ENCODE measurements at places on chromosomes 3 and 15.

GRCh38 chr3:193342551-193342950 is 36.0 kb downstream of the ATP13A5 start:
- DNase-seq, result no peak

DNA sequence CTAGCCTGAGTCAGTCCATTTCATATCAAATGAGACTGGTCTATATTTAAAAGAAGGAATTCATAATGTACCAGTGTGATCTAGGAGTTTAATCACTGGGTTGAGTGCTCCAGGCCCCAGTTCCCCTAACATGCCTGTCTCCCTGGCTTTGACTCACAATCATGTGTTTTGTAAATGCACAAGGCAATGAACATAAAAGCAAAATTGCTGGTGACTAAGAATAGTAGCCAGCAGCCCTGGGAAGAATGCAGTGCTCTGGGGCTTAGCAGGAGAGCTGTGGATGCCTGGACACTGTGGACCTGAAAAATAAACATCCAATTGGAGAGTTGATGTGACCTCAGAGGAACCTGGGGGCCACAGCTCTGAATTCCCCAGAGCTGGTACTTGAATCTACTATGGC is 50.3 kb downstream of the SYNPR start:
- no peak for DNase-seq

DNA sequence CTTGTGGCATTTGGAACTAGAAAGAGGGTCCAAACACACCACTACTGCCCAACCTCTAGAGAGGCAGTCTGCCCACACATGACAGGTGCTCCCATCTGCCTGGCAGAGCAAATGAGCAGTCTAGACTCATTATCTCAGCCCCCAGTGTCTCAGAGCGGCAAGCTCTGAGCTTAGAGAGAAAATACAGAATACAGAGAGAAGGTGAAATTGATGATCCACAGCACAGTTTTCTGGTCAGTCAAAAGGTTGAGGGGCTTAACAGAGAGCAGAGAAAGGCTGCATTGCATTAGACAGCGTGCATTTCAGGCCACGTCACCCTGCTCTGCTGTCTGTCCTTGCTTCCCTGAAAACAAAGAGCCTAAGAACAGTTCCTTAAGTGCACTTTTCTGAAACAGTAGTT is 135.1 kb downstream of the KCNMB2 start:
- DNase-seq, result no peak

GRCh38 chr3:141294848-141295247 is 63.2 kb downstream of the PXYLP1 start:
- no peak for DNase-seq

- no peak for DNase-seq
These were observed 210.2 kb downstream of the ADAMTS17 start for GRCh38 chr15:100131321-100132224.

DNA sequence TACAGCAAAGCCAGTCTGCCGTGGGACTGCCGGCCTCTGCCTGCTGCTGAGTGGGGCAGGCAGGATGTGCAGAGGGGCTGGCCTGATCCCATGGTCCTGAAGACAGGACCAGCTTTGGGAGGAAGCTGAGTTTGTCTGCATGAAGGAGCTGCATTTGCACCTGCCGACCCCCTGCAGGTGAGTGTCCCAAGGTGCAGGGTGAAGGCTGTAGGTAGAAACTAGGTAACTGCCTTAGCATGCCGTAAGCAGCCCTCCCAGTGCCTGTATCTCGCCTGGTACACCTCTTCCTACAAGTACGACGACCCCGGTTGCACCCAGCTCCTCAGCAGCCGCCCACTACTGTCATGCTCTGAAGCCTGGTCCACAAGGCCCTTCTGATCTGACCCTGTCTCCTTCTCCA is 34.9 kb downstream of the AMOTL2 start:
- no peak for DNase-seq

- no peak for DNase-seq
These were observed 57.2 kb downstream of the BFSP2 start for GRCh38 chr3:133457025-133457424.

DNA sequence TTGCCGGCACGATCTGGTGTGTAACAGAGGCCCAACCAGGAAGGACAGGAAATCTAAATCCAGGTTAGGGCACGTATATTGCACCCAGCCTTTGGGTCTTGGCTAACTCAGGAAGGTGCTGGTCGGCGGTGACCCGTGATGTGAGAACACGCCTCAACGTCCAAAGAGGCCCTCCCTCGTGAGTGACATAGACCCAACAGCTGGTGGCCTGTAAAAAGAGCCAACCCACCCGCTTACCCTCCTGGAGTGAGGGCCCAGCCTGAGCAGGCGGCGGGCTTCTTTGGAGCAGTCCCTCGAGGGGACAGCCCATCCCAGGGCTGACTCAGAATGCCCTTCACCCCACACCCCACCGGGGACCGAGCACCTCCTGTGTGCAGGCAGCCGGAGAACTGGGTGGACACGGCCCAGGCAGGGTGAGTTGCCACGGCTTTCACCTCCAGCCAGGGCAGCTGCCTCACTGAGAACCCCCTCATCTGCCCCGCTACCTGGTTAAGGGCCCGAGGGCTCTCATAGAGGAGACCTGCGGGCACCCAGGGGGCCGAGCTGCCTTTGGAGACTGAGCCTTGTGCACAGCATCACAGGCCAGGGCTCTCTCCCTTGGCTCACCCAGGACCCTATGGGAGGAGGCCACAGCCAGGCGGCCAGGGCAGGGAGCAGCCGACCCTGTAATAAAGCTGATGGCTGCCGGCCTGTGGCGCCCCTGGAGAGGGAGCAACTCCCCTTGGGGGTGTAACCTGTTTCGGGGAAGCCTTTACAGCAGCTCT is 41.8 kb downstream of the ZNF710 start:
- DNase-seq, result no peak

DNA sequence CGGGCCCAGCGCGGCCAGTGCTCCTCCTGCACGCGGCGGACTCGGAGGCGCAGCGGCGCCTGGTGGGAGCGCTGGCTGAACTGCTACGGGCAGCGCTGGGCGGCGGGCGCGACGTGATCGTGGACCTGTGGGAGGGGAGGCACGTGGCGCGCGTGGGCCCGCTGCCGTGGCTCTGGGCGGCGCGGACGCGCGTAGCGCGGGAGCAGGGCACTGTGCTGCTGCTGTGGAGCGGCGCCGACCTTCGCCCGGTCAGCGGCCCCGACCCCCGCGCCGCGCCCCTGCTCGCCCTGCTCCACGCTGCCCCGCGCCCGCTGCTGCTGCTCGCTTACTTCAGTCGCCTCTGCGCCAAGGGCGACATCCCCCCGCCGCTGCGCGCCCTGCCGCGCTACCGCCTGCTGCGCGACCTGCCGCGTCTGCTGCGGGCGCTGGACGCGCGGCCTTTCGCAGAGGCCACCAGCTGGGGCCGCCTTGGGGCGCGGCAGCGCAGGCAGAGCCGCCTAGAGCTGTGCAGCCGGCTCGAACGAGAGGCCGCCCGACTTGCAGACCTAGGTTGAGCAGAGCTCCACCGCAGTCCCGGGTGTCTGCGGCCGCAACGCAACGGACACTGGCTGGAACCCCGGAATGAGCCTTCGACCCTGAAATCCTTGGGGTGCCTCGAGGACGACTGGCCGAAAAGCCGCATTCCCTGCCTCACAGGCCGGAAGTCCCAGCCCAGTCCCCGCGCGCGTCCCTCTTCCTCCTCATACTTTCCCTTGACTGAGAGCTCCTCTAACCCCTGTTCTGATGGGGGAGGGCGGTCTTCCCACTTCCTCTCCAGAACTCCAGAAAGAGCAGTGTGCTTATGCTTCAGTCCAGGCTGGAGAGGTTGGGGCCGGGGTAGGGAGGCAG is 1.4 kb upstream of the IL17RC start:
- no peak for DNase-seq

- no peak for DNase-seq
These were observed 121.9 kb downstream of the CACNA1D start for GRCh38 chr3:53616321-53616720.

DNA sequence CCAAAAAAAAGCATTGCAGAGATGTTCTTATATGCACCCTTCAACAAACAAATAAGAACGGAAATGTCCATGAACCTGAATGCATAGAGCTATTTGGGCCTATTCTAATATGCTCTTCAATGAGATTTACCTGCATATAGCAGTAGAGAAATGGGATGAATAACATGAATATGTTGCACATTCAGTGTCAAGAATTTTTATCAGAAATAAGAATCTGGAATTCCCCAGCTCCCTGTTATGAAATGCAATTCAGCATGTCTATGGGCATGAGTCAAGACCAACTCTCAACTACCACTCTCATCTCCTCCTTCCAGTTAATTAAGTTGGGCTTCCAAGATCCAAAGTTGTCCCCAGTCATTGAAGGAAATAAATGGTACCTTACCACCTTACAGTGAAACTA is 133.7 kb upstream of the ALCAM start:
- no peak for DNase-seq

- DNase-seq, result no peak
These were observed 25.4 kb downstream of the LINGO1 start for GRCh38 chr15:77607111-77607893.

DNA sequence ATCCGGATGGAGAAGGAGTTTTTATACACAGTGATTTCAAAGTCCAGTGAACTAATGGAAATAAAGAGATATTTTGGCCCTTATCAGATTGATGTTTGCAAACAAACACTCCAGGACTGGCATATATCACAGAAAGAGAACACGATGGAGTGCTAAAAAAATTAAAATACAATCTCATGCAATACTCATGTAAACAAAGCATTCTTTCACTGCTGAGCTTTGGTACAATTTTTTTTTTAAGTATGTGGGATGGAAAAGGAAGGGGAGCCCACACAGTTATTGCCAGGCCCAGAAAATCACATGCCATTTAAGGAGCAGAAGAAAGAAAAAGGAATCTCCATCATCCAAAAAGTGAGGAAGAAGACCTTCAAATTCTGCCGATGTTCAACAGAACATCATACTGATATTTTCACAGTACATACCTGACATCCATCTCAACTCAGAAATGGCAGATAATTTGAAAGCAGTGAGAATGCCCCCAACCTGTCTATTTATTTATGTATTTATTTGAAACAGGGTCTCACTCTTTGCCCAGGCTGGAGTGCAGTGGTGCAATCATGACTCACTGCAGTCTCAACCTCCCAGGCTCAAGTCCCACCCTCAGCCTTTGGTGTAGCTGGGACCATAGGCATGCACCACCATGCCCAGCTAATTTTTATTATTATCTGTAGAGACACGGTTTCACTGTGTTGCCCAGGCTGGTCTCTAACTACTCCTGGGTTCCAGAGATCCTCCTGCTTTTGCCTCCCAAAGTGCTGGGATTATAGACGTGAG is 107.5 kb upstream of the SLC2A2 start:
- no peak for DNase-seq

GRCh38 chr3:53195602-53196574 is 34.9 kb downstream of the PRKCD start:
- DNase-seq, result peak; percentile 28

- no peak for DNase-seq
These were observed 2.9 kb upstream of the TBC1D5 start for GRCh38 chr3:17745301-17745700.

- peak; percentile 60 for DNase-seq
These were observed at the start of gene TXNRD3 for GRCh38 chr3:126654571-126655383. Gene TXNRD3 (minus strand): TSS chr3:126655124.

GRCh38 chr3:126618760-126619159 is 36.2 kb downstream of the TXNRD3 start:
- DNase-seq, result no peak

DNA sequence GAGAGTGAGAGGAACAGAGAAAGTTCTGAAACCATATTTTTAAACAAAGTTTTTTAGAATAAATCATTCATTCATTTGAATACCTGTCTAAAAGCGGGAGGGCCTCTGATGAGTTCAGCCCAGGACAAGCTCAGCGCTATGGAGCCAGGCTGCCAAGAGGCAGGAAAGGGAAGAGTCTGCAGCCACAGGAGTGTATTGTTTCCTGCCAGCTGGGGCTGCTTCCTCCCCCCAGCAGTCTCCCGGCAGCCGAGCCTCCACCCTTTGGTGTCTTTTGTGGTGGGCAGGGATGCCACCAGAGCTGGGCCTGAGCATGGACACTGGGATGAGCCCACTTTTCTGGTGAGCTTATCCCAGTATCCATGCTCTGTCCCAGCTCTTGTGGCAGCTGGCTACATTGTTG is 199.5 kb upstream of the TPRG1 start:
- DNase-seq, result no peak

DNA sequence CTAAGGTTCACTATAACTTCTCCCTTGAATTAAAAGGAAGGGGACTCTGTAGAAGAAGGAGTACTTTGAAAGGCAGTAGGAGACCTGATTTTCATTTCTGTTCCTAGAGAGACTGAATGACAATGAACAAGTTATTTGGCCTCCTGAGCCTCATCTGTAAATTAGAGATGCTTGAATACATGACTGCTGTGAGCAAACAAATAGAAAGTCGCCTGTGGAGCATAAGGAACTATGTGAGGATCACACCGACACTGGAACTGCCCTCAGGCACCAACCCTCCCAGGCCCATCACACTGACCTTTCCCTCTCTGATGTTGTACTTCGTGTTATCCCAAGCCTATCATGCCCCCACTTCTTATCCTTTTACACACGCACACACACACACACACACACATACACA is 48.6 kb downstream of the IMPG2 start:
- DNase-seq, result no peak

DNA sequence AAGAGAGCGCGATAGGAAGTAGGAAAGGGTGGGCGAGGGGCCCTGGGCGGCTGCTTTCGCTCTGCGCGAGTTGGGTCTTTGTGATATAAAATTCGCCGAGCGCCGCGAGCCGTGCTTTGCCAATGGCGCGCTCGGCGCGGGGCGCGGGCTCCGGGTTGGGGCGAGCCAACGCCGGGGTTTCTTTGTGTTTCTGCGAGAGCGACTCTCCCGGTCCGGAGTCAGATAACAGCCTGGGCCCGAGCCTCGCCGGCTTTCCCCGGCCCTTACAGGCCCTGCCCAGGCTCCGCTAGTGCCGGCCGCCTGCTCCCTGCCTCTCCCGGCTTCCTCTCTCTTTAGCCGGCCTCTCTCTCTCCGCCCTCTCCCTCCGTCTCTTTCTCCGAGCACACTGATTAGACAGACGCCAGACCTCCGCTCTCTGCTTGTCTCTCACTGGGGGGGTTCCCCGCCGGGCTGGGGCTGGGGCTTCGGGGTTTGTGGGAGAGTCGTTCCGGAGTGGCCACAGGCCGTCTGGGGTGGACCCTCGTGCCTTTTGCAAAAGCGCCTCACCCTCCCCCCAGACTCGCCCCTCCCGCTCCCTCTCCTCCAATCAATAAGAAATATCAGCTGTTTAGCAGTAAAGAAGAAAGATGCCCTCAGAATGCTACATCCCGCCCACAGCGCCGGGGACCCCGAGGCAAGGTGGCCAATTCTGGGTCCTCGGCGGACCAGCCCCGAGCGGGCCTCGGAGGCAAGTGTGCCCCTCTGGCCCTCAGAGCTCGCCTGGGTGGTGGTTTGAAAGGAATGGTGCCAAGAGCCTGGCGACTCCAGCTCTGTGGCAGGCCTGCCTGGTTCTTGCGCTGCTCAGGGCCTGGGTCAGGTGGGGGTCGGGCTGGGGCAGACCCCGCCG is 2.9 kb downstream of the NR2F2 start:
- no peak for DNase-seq

- peak; percentile 6 for DNase-seq
These were observed 24.5 kb upstream of the RAD18 start for GRCh38 chr3:8987645-8988383.
